ENCODE measurements at places on chromosomes 4 and X.

DNA sequence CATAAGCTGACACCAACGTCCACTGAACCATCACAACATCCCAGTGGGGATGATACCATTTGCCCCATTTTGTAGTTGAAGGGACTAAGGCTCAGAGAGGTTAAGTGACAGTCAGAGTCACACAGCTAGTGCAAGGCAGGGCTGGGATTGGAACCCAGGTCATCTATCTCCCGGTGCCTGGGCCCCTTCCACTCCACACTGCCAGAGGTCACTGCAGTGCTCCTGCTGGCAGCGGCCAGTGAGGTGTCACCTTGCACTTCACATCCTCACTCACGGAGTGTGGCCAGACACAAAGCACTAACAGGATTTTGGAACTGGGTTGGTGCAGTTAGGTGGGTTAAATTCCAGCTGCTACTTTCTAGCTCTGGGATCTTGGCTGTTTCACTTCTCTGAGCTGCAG lies 118.7 kb downstream of the ENPP6 start:
- DNase-seq = no peak

DNA sequence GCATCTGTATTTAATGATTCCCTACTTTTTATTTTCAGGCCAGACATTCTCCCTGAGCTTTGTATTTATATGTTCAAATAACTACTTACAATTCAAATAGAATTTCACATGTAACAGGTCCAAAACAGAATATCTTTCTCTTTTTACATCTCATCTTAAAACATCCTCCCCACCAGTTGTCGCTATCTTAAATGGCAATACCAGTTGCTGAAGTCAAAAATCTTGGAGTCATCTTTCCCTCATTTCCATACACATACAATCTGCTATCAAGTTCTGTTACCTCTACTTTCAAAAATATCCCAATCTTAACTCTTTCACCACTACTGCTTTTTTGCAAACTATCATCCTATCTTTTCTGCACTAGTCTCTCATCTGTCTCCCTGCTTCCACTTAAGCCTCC lies 330.5 kb downstream of the STPG2 start:
- no peak for DNase-seq

DNA sequence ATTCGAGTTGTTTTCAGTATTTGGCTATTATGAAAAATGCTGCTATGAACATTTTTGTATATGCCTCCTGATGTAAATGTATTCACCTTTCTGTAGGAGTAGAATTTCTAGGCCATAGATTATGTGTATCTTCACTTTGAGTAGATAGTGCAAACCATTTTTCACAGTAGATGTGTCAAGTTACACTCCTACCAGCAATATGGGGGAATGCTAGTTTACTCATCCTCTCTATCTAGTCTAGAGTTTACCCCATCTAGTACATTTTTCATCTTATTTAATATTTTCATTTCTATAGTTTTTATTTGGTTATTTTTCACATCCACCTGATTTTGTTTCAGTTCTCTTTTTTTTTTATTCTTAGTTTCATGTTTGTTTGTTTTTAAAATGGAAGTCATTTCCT lies 59.0 kb downstream of the GK start:
- DNase-seq = no peak

DNA sequence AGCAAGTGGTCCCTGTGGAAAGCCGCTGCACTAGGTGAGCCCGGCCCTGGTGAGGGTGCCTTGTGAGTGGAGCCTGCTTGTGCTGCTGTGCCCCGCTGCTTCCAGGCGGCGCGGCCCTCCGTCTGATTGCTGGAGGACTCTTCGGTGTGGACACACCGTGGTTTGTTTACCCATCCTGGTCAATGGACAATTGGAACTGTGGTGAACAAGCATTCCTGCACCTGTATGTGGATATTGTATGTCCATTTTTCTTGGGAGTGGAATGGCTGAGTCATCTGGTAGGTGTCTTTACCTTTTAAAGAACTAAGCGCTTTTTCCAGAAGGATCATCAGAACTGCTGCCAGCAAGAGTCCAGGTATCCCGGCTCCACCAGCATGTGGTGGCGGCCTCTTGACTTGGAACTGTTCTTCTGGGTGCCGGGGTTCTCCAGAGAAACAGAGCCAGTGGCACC lies 15.6 kb downstream of the MAEA start:
- DNase-seq = no peak

All from activated T-cell treated with anti-CD3 and anti-CD28 coated beads, Interleukin-2, amount 50 U/mL, for 1 hour (primary cell).